ENCODE measurements at places on chromosomes 13 and 19.

GRCh38 chr13:113176280-113176679 lies 17.8 kb downstream of the PROZ start:
- DNase-seq = no peak

DNA sequence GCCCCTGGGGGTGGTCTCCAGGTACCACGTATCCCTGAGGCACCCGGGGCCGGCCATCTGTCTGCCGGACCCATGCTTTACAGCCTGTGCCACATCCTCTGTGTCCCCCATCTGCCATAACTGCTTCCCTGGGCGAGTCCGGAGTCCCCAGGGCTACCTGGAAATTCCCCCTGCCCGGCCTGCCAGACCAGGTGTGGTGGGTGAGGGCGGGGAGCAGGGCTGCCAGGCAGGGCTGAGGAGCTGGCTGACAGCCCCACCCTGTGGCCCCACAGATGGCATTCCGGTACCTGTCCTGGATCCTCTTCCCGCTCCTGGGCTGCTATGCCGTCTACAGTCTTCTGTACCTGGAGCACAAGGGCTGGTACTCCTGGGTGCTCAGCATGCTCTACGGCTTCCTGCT lies 10.3 kb upstream of the RELB start:
- no peak for DNase-seq

DNA sequence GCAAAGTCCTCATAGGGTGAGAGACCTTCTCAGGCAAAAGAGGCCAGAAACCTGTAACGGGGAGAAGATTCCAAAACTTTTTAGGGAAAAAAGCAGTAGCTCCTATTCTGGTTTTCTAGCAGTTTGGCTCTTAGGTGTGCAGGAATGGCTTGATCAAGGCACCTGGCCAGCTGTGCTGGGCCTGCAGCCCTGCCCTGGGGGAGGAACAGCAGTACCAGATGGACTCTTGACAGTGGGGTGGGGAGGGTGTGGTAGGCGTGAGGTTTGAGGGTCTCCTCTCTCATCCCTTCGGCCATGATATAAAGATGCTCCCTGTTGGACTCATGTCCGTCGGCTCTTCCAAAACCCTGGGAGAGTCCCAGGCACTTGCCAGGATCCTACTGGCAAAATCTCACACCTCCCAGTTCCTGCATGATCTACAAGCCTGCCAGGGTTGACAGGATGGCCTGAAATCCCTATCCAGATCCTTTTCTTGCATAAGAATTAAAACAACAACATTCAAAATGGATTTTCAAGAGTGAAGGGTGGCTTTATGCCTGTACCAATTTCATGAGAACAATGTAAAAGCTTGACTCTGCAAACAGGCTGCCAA lies 120.4 kb downstream of the IER2 start:
- no peak for DNase-seq

GRCh38 chr13:46321494-46322225 lies 65.4 kb downstream of the RUBCNL start:
- DNase-seq = peak; percentile 72

GRCh38 chr19:37593996-37594303 lies 642 bp downstream of the ZNF571 start:
- no peak for DNase-seq

DNA sequence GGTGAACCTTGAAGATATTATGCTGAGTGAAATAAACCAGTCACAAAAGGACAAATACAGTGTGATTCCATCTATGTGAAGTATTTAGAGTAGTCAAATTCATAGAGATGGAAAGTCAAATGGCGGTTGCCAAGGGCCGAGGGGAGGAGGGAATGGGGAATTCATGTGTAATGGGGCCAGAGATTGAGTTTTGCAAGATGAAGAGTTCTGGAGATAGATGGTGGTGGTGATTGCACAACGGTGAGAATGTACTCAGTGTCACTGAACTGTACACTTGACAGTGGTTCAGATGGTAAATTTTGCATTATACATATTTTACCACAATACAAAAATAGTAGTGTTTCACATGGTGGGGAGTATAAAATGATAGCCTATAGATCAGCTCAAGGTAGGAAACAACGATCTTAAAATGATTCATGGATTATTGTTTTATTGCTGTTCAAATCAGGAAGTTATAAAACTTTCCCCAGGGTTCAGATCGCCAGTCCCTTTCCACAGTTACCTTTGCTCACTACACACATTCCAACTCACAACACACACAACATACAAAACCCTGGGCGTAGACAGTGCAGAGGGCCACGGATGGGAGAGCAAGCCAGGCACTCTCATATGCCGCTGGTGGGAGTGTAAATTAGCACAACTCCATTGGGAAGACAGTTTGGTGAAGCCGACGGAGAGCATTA lies 219.9 kb downstream of the ZIC5 start:
- DNase-seq = no peak

DNA sequence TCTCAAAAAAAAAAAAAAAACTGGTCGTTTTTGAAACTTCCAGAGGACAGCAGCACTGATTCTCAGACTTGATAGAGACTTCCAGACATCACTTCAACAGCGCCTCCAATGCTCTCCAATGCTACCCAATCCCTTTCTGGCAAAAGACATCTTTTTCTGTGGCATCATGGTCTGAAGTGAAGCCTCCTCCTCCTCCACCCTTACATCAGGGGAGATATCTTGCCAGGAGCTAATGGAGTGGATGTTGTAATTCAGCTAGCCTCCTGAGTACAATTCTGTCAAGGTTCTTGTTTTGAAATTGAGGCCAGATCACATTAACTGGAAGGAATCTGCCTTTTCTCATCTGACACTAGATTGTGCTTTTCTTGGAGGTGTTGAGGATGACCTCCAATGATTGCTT lies 24.2 kb downstream of the FXYD5 start:
- no peak for DNase-seq

GRCh38 chr13:105672881-105673280 lies 862.6 kb downstream of the EFNB2 start:
- DNase-seq = no peak

GRCh38 chr19:2166741-2167738 lies 3.3 kb downstream of the DOT1L start:
- no peak for DNase-seq

- DNase-seq = no peak
Measured at GRCh38 chr13:107803822-107804495, 411.4 kb downstream of the LIG4 start.

- DNase-seq = no peak
Measured at GRCh38 chr13:20191311-20192157, 1.2 kb downstream of the GJB2 start.

GRCh38 chr13:33026489-33027152 lies 10.4 kb downstream of the KL start:
- no peak for DNase-seq

DNA sequence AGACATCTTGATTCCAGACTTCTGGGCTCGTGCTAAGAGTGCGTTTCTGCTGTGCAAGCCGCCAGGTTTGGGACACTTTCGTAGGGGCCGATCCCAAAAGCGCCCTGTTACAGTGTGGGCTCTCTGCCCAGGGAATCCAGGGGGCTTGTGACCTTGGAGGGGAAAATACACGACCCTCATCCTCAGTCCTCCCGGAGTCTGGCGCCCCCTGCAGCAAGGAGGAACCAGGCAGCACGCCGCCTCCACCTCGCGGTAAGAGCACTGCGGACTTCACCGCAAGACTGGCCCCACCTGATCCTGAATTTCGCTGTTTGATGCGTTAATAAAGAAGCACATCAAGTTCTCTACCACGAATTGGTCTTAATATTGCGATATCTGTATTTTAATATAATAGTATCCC lies 5.2 kb downstream of the POLRMT start:
- DNase-seq = no peak

GRCh38 chr13:26585136-26585535 lies 27.7 kb downstream of the WASF3 start:
- DNase-seq = no peak

- no peak for DNase-seq
Measured at GRCh38 chr19:41886761-41887710, 4.1 kb downstream of the ARHGEF1 start.

- no peak for DNase-seq
Measured at GRCh38 chr13:42113478-42113877, 65.0 kb downstream of the DGKH start.

DNA sequence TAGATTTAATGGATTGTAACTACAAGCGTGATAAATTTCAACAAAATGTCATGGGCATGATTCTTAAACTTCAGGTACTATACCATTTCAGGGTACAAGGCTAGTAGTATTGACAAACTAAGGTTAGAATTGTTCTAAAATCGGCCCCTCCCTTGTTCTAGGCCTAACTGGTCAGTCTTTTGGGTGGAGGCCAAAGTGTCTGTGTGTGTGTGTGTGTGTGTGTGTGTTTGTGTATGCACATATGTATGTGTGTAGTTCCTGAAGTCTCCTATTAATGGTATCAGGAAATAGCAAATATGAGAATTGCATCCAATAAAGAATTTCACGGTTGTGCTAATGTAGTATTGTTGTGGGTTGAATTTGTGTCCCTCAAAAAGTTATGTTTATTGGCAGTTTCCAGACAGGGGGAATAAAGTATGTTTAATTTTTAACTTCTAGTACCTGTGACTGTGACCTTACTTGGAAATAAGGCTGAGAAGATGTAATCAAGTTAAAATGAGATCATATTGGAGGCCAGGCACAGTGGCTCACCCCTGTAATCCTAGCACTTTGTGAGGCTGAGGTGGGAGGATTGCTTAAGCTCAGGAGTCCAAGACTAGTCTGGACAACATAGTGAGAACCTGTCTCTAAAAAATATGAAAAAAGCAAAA lies 119.2 kb downstream of the KLF5 start:
- DNase-seq = no peak

DNA sequence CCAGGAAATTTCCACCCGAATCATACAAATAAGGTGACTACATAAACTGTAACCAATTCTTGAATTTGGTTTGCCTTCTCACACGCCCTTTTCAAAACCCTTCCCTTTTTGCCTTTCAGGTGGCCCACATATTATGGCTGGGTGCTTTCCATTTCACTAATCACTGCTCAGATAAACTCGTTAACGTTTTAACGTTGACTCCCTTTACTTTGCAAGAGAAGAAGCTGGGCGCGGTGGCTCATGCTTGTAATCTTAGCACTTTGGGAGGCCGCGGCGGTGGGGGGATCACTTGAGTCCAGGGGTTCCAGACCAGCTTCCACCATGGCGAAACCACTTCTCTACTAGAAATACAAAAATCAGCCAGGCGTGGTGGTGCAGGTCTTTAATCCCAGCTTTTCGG lies 19.8 kb upstream of the ZNF91 start:
- DNase-seq = no peak

DNA sequence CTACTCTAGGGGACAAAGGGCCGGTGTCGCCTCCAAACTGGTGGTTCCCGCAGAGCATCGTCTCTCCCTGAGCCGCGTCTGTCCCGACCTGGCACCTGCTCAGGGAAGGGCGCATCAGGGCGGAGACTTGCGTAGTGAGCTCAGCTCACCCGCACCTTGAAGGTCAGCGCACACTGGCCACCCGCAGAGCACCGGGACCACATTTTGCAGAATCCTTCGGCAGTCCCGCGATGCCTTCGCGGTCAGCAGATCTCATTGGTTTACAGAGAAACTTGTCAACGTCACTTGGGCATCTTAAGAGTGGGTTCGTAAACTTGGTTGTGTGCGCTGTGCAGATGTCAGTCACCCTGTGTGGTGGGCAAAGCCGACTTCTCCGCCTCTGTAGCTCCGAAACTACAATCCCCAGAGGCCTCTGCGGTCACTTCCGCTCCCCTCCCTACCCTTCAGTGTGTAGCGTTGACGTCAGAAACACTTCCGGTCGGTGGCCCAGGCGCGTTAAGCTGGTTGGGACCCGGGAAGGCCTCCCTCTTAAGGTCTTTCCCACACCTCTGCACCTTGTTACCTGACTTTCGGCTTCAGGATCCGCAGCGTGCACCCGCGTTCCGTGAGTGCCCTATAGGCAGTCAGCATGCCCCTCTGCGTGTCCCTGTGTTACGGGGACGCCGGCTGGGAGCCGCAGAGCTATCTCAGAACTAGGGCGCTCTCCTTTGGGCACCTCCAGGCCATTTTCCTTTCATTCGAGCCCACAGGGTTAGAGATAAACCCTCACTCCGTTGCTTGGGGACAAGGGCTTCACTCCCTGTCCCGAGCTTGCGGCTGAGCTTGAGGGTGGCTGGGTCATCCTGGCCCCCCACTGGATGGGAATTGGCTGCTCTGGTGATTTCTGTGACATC lies 36.5 kb upstream of the ZNF527 start:
- DNase-seq = peak; percentile 75

DNA sequence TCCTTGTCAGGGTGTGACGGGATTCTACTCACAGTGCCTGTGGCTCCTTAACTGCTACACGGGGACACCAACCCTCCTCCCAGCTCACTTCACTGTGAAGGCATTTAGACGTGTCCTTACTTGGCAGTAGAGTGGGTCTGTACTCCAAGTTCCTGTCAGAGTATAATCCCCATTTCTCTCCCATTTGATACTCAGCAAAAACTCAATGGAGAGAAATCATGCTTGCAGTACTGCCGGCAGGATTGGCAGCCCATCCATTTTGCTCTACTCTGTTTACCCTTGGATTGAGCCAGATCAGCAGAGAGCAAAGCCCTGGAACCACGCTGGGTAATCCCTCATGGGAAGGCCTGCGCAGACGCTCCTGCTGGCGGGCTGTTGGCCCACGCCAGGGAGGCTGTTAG lies 28.9 kb downstream of the ARL11 start:
- no peak for DNase-seq

DNA sequence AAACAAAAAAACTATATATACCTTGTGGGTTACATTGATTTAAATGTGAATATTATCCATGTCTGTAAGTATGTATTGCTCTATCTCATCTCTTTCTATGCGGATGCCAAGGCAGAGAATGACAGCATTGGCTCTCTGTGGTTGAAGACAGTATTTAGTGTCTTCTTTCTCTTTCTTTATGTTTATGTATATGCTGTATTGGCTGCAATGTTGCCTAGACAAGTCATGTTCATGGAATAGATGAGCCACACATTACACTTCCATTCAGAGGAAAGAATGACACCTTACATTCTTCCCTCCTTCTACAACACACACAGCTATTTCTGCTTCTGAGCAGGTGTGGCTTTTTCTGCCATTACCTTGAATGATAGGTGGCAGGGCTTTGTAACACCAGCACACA lies 639.4 kb upstream of the MIR17HG start:
- no peak for DNase-seq

DNA sequence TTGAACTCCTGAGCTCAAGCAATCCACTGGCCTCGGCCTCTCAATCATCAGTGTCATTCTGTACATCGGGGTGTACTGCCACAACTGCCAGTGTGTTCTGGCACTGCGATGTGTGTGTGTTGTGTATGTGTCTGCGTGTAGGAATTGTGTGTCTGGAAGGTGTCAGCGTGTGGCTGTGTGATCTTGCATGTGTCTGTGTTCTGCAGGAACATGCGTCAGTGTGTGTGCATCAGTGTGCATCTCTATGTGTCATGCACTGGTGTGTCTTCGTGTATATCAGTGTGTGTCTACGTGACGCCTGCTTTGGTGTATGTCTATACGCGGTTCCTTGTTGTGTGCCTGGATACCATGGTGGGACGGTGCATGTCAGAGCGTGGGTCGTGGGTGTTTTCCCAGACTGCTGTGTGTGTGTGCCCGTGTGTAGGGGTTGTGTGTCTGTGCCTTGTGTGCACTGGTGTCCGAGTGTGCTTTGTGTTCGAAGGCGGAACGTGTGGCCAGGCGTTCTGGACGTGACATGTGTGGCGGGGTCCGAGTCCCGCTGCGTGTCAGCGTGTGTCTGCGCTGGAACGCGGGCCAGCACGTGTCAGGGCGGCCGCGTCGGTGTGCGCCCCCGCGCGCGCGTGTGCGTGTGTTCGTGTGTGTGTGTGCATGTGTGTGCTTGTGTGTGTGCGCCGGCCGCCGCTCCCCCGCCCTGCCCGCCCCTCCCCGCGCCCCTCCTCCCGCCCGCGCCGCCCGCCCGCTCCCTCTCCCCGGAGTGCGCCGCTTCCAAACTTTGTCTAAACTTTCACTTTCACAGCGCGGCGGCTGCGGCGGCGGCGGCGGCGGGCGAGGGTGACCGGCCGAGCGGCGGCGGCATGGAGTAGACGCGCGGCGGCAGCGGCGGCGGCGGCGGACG lies at the start of gene NFIX:
Gene NFIX, plus strand, starts transcription at position 775 of the 895 bp plus-strand sequence. CDS start 363 bp downstream, outside the sequence.
- peak; percentile 60 for DNase-seq

Data from HEK293T (cell line).